ENCODE measurements at places on chromosomes 16 and 17.

DNA sequence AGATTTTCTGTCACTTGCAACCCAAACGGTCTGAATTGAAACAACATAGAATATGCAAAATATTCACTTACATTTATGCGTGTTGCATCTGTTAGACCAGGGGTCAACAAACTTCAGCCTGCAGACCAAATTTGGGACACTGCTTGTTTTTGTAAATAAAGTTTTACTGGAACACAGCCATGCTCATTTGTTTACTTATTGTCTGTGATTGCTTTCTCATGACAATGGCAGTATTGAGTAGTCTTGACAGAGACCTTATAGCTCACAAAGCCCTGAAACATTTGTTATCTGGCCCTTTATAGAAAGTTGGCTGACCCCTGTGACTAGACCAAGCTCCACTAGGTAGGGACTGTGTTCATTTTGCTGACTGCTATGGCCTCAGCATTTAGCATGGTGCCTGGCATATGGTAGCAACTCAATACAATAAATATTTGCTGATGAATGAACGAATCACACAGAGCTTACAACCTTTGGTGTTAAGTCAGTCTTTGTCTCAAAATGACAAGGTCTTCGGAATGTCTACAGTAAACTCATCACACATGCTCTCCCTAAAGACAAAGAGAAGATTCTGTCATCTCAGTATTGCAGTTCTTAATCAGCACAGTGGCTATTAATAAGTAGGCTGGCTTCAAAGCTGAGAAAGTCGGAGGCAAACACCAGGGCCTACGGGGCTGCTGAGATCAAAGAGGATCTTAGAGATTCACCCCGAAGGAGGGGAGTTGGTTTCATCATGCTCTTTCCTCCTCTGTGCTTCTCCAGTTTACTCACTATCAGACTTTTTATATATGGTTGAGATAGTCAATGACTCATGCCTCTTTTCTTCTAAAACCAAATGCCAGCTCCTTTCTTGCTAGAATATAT lies 95.2 kb upstream of the AXIN2 start:
- peak; percentile 66 for DNase-seq

DNA sequence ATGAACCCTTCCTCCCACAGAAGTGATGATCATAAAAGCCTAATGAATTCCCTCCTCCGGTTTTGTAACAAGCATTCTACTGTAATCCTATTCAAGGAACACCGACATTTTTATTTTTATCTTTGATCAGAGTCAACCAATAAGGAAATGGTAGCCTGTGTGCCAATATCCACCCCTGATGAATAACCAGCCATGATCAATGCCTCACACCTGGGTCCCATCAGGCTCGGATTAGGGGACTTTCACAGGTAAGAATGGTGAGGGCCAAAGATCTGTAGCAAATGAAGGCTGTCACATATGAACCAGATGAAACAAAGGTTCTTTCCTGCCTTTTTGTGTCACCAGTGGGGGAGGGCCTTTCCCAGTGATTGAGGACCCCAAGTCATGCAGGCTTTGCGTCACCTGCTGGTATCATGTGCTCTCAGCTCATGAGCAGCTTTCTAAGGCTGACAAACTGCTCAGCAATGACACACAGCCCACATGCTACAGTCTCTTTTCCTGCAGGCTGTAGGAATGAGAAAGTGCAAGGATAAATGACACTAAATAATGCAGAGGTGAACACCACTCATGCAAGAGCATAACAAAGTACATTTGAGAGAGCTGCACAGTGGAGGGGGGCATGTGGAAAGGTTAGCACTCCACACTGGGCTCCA lies 34.9 kb downstream of the TOM1L2 start:
- DNase-seq, result no peak

DNA sequence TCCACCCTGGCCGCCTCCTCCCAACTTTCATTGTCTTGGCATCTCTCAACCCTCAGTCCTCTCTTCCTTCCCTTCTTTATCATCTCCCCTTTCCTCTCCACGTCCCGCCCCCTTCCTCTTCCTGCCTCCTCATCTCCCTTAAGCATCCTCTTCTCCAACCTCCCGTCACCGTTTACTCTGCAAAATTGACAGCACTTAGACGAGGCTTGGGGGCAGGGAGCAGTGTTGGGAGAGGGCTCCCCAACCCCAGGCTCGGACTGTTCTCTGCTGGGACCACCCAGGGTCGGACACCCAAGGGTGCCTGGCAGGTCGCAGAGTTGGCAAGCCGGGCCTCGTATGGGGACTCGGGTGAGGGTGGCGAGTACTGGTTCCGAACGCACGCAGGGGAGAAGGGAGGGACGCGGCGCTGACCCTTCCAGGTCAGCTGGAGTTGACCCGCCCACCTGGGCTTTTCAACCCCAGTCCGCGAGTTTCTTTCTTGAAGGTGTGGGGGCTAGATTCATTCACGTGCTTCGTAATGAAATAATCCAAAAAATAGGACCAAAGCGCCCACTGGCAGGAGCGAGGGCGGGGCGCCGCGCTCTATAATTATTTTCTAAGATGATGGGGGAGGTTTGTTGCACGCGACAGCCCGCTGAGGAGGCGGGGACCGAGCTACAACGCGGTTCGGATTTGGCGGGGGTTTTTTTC lies 775 bp upstream of the PAGR1 start:
- no peak for DNase-seq

DNA sequence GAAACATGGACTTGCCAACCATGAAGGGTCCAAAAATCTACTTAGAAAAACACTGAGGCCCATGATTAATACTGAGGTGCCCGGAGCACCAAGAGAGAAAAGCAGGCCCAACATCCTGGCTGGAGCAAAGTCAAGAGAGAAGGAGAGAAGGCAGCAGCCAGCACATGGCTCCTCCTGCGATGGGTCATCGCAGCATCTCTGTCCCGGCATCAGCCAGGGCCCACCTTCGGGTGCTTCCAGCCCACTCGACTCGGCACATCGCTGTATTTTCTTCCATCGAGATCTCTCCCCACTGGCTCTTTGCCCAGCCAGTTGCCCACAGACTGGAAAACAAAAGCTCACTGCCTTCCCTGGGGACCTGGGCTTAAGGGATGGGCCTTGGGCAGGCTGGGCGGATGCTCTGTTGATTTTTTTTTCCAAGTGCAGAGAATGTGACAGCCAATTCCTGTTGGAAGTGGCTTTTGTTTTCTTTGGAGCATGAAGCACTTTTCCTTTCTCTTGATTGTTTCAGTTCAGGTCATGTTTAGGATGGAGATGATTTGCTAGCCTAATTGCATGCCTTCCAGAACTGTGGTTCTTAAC lies 58.1 kb downstream of the CYB5B start:
- no peak for DNase-seq

GRCh38 chr17:63405741-63406261 lies 40.3 kb downstream of the CYB561 start:
- DNase-seq, result no peak

- no peak for DNase-seq
Observed at GRCh38 chr17:71380535-71380934, 740.3 kb upstream of the SOX9 start.

- DNase-seq, result no peak
Observed at GRCh38 chr16:25066426-25066746, 45.2 kb upstream of the LCMT1 start.
